ENCODE measurements at places on chromosomes 13 and 19.

GRCh38 chr19:5693195-5694166 lies 3.4 kb downstream of the RPL36 start:
- DNase-seq = no peak

DNA sequence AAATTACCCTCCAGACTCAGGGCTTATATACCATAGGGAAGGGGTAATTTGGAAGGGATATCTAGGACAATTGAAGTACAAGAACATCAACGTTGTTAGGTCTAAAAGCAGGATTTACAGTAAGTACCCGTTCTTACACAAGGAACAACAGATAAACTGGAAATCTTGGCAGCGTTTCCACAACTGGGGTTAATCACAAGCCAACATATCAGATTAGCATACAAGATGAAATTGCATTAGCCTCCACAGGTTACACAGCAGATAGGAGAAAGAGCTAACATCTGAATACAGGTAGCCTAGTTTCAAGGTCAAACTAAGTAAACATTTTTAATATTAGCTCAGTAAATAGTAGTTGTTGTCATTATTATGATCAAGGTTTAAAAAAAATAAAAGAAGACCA lies 1214.0 kb upstream of the PCDH20 start:
- DNase-seq = no peak

- no peak for DNase-seq
Observed at GRCh38 chr19:46365561-46365960, 18.7 kb downstream of the PPP5C start.

DNA sequence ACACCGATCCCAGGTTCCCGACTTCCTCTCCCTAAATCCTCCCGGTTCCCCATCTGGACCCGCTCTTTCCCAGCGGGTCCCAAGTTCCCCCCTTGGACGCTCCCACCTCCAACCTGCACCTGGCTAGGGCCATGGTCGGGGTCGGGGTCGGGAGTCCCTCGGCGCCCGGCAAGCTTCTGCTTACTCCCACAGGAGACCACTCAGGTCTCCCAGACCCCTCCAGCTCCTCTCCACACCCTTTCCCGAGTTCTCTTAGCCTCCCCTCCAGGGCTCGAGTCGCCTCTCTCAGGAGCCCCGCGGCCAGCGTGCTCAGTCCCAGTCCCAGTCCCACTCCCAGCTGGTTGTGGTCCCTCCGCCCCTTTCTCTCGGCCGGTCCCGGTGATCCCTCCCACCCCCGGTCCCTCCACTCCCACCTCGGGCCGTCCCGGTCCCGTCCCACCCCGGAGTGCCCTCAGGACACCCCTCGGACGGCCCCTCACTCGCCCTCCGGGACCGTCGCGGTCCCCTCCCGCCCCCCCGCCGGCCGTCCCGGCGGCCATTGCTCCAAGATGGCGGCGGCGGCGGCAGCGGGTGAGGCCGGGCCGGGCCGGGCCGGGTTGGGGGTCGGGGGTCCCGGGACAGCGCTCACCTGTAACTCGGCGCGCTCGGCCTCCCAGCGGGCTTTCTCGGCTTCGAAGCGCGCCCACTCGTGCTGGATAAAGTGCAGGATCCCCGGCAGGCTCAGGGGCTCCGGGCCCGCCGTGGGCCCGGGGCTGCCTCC lies at the start of gene FKRP:
TSS of gene FKRP (plus strand) at position 537 of the 760 bp plus-strand sequence. CDS start 9,394 bp downstream, outside the sequence.
- no peak for DNase-seq

All from common myeloid progenitor, CD34-positive (primary cell).